ENCODE measurements at places on chromosomes 12 and 14.

- DNase-seq: no peak
Observed at GRCh38 chr12:14883686-14884085, 2.0 kb downstream of the MGP start.

GRCh38 chr14:84254290-84254689 is 1275.7 kb upstream of the FLRT2 start:
- no peak for DNase-seq

GRCh38 chr12:58814036-58814435 is 106.3 kb downstream of the LRIG3 start:
- DNase-seq: peak; percentile 50

DNA sequence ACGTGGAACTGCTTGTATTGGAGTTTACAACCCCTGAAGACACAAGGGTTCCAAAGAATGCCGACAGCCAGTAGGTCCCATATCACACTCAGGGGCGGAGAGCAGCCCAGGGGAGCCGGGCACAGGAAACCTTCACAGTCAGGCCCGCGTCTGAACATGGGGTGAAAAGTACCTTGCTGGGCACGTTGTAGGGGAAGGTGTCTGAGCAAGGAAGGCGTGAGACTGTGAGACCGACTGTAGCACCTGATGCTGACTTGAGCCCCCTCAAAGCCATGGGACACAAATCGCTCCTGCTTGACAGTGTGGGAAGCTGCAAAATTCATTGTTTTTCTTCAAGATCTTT is 14.7 kb downstream of the RIMBP2 start:
- no peak for DNase-seq

- DNase-seq: no peak
Observed at GRCh38 chr14:69376439-69376838, 21.7 kb downstream of the ERH start.

DNA sequence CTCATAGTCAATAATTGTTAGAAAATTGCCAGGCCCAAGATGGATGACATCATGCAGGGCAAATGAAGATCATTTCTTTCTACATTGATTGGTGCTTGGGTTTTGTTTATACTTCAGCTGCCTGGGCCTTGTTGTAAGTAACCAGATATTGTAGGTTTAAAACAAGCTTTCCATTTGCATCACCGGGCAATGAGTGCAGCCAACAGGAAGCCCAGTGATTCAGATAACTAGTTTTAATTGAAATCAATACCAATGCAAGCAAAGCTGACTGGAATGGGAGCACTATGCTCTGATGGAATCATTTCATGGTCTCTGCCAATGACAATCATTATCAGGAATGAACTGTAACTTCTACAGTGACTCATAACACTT is 279.3 kb downstream of the DUSP6 start:
- DNase-seq: peak; percentile 32

DNA sequence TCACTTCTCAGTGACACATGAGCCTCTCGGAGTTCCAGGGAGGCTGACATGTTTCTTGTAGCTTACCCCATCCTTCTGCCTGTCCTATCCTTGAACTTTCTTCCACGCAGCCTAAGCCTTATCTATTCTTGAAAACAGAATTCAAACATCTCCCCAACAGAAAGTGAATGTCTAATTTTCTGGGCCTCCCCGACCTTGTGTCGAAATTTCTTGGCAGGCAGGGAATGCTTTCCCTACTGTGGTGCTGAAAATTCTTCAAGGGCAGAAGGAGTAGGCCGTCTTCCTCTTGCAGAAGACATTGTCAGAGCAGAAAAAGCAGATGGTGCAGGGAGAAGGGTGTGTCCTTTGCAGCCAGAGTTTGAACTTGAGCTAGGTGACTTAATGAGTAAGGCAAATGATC is 63.0 kb upstream of the TCL1B start:
- DNase-seq: no peak

Data from GM03348 (cell line).